ENCODE measurements at places on chromosomes 6 and 20. TPM values are rescaled to one million over a fixed set of nuclear protein-coding genes. Genes with fewer than 3 reads are reported as not detected.

Gene MYL9
- total RNA-seq: 1,833 TPM

Gene RAET1L
- not detected for total RNA-seq

Gene LIN28B
- total RNA-seq: 0.14 TPM

Gene TAAR1
- not detected for total RNA-seq

Gene XKR7
- total RNA-seq: not detected

GRCh38 chr6:145736661-145737144 lies 1.4 kb upstream of the EPM2A start:
- DNase-seq: no peak

GRCh38 chr20:21496452-21496851 lies 17.4 kb downstream of the NKX2-2 start:
- DNase-seq: no peak

- no peak for DNase-seq
Measured at GRCh38 chr20:58611236-58612030, 39.6 kb upstream of the STX16 start.

DNA sequence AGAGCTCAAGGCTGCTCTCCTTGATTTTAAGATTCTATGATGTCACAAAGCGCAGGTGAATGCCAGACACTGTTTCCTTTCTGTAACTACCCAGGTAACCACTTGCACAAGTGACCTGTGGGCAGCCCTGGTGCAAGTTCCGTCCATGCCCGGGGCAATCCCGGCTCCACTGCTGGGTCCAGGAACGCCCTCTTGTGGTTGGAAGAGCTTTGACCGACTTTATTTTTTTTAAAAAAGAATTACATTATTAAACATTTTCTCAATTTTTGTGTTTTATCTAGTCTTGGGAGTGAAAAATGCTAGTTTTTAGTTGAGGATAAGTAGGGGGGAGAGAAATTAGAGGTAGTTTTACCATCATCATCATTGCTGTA lies 695.2 kb downstream of the QKI start:
- no peak for DNase-seq
